ENCODE measurements at places on chromosomes 2 and 18.

- DNase-seq: no peak
- H3K27me3 ChIP-seq: peaks cover 21% of the 10 kb centered on the region
- no peak overlapping the region for H3K4me3 ChIP-seq
Observed at GRCh38 chr2:41878716-41879234, 169.0 kb upstream of the PKDCC start.

GRCh38 chr2:177612659-177613058 is 220.1 kb downstream of the AGPS start:
- no peaks in the 10 kb centered on the region for H3K4me1 ChIP-seq
- H3K36me3 ChIP-seq: peaks cover 6% of the 10 kb centered on the region
- DNase-seq: no peak

DNA sequence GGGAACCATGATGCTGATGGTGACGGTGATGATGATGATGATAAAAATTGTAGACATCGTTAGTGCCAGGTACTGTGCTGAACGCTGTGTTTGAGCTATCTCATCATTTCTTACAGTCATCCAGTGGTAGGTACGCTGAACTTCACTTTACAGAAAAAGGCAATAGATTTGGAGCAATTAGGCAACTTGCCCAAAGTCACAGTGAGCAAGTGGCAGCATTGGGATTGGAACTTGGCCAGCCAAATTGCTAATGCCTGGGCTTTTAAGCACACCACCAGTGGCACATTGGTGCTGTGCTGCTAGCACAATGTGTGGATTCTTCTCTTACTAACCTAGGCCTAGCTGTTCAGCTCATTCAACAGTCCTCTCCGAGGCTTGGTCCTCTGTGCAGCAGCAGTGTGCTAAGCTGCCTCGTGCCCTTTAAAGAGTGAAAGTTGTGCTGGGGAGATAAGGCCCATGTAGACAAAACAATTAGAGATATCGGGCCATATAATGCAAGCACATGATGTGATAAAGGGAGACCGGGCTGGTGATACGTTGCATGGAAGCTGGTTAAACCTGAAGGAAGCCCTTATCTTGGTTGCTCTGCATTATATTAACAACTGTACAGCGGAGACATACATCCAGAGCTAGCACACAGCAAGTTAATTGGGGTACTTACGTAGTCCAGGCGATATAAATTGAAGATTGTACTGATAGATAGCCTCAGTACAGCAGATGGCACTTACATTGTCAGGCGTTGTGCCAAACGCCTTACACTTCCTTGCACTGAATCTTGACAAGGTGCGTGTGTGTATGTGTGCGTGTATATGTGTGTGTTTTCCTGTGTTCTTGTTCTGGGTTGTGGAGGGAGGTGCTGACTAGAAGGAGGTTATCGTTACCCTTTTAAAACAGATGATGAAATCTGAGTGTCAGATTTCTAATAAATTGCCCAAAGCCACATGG is 28.4 kb downstream of the HK2 start:
- DNase-seq: no peak
- peak overlapping the region; percentile 12 for H3K27ac ChIP-seq
- peaks cover 3% of the 10 kb centered on the region for H3K36me3 ChIP-seq
- H3K4me1 ChIP-seq: peaks cover 35% of the 10 kb centered on the region
- no peaks in the 10 kb centered on the region for H3K27me3 ChIP-seq
- H3K4me3 ChIP-seq: no peak overlapping the region

- no peaks in the 10 kb centered on the region for H3K27me3 ChIP-seq
- H3K4me1 ChIP-seq: no peaks in the 10 kb centered on the region
- H3K27ac ChIP-seq: no peak overlapping the region
- H3K4me3 ChIP-seq: no peak overlapping the region
- DNase-seq: no peak
- no peaks in the 10 kb centered on the region for H3K36me3 ChIP-seq
Observed at GRCh38 chr18:73164430-73164829, 296.6 kb upstream of the NETO1 start.

GRCh38 chr2:23376972-23377371 is 8.0 kb upstream of the KLHL29 start:
- H3K4me1 ChIP-seq: peaks cover 12% of the 10 kb centered on the region
- no peak overlapping the region for H3K27ac ChIP-seq
- no peaks in the 10 kb centered on the region for H3K36me3 ChIP-seq
- no peak overlapping the region for H3K4me3 ChIP-seq
- DNase-seq: no peak

DNA sequence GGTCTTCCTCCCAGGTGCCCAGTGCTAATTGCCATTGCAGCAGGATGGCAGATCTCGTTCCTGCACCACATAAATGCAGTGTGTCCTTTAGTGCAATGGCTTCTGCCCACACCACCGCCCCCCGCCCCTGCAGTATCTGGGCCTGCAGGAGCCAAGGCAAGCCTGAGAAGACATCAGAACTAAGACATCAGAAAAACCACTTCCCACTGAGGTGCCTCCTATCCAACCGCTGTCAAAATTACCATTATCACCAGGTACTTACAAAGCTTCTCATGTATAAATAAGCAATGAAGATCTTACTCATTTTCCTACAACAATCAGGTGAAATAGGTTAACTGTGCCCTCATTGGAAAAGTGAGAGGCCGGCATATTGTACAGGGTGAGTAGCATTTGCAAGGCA is 228.8 kb downstream of the FBXO15 start:
- no peak for DNase-seq
- H3K36me3 ChIP-seq: no peaks in the 10 kb centered on the region
- no peaks in the 10 kb centered on the region for H3K27me3 ChIP-seq
- no peak overlapping the region for H3K27ac ChIP-seq
- H3K4me1 ChIP-seq: no peaks in the 10 kb centered on the region
- H3K4me3 ChIP-seq: no peak overlapping the region

DNA sequence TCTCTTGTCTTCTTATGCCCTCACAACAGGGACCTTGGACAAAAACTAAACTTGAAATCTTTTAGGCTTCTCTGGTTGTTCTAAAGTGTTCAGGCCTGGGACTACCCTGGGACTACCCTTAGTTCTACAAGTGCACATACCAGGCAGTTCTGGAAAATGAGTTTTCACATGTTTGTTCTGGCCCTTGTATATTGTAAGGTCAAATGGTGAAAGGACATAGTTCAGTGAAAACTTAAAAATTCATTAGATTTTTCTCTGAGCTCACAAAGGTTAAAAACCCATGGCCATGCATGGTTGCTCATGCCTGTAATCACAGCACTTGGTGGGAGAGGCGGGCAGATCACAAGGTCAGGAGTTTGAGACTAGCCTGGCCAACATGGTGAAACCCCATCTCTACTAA is 875.5 kb upstream of the FAM98A start:
- H3K36me3 ChIP-seq: no peaks in the 10 kb centered on the region
- H3K4me3 ChIP-seq: no peak overlapping the region
- H3K4me1 ChIP-seq: no peaks in the 10 kb centered on the region
- H3K27me3 ChIP-seq: no peaks in the 10 kb centered on the region
- no peak for DNase-seq
- no peak overlapping the region for H3K27ac ChIP-seq

DNA sequence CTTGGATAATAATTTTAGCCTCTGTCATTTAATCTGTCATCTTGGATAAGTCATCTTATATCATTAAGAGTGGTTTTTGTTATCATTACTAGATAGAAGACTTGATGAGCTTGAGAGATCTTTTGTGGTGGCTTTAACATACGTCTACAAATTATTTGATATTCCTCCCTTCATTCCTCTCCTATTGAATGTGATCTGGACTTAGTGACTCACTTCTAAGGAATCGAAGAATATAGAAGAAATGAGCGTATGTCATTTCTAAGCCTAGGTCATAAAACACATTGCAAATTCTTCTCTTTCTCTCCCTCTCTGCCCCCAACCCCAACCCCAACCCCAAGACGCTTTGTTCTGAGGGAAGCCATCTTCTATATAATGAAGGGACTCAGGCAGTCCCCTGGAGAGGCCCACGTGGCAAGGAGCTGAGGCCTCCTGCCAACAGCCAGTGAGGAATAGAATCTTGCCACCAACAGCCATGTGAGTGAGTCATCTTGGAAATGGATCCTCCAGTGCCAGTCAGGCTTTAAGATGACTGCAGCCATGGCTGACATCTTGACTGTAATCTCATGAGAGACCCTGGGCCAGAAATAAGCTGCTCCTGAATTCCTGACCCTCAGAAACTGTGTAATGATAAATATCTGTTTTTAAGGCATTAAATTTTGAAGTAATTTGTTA is 221.6 kb upstream of the SP5 start:
- DNase-seq: no peak
- H3K27me3 ChIP-seq: peaks cover 7% of the 10 kb centered on the region
- no peak overlapping the region for H3K4me3 ChIP-seq
- H3K36me3 ChIP-seq: no peaks in the 10 kb centered on the region
- no peak overlapping the region for H3K27ac ChIP-seq
- H3K4me1 ChIP-seq: no peaks in the 10 kb centered on the region

- no peaks in the 10 kb centered on the region for H3K4me1 ChIP-seq
- no peak for DNase-seq
- no peaks in the 10 kb centered on the region for H3K27me3 ChIP-seq
Observed at GRCh38 chr2:169933124-169933711, 106.0 kb downstream of the UBR3 start.

DNA sequence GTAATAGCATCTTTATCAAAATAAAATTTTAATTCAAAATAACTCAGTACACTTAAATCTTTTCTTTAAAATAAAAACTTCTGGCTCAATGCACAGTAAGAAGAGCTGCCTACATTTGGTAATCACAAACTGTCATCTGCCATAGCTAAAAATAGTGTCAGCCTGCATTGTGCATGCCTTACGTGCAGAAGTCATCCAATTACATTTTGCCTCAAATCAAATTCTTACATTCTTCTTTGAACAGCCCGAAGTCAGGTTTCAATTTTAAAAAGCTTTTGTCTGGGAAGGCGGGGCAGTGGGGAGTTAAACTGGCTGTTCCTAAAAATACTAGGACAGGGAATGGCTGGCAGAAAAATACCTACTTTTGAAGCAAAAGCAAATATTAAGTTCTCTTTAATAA is 51.1 kb downstream of the RTN4 start:
- H3K36me3 ChIP-seq: no peaks in the 10 kb centered on the region
- no peak overlapping the region for H3K4me3 ChIP-seq
- DNase-seq: no peak
- peaks cover 12% of the 10 kb centered on the region for H3K4me1 ChIP-seq
- H3K27ac ChIP-seq: no peak overlapping the region
- H3K27me3 ChIP-seq: no peaks in the 10 kb centered on the region

DNA sequence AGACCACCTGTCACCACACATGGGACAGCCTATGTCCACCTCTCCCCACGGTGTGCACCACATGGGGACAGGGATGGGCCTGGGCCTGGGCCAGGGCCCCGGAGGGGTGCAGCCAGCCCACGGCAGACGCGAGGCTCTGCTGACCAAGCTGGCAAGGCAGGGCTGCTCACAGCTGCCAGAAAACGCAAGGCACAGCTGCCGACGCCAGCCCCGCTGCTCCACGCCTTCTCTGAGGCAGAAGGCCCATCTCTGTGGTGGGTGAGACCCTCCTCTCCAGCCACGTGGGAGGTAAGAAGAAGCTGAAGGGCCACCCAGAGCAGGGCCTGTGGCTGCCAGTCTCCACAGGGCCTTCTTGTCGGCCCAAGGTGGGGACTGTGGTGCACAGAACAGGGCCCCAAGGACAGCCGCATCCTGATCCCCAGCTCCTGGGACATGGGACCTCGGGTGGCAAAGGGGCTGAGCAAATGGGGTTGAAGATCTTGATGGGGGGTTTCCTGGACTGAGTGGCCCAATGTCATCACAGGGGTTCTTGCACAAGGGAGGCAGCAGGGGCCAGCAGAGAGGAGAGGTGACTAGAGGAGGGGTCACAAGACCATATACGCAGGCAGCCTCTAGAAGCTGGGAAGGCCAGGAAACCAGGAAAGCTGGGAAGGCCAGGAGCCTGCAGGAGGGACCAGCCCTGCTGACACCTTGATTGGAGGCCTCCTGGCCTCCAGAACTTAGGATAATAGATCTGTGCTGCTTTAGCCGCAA is 72.3 kb downstream of the NDUFA10 start:
- no peak for DNase-seq
- H3K36me3 ChIP-seq: no peaks in the 10 kb centered on the region
- H3K4me1 ChIP-seq: no peaks in the 10 kb centered on the region
- no peak overlapping the region for H3K27ac ChIP-seq
- no peak overlapping the region for H3K4me3 ChIP-seq
- H3K27me3 ChIP-seq: no peaks in the 10 kb centered on the region

- H3K27ac ChIP-seq: peak overlapping the region; percentile 93
- H3K4me1 ChIP-seq: peaks cover 37% of the 10 kb centered on the region
- no peak for DNase-seq
- no peak overlapping the region for H3K4me3 ChIP-seq
Observed at GRCh38 chr2:156343940-156344301, 11.4 kb upstream of the NR4A2 start.

DNA sequence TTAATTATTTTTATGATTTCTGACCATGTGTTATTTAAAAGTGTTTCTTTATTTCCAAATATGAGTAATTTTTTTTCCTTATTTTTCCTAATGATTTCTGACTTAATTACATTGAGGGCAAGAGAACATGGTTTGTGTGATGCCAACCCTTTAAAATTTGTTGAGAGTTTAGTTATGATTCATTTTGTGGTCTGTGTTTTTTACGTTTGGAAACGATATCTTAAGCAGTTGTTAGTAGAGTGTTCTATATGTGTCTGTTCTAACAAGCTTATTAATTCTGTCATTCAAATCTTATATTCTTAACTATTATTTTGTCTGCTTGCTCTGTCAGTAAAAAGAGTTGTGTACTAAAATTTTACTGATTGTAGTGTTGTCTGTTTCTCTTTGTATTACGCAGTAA is 15.0 kb downstream of the NAB1 start:
- H3K4me1 ChIP-seq: peaks cover 19% of the 10 kb centered on the region
- H3K36me3 ChIP-seq: peaks cover 34% of the 10 kb centered on the region
- no peaks in the 10 kb centered on the region for H3K27me3 ChIP-seq
- DNase-seq: no peak
- H3K27ac ChIP-seq: no peak overlapping the region

DNA sequence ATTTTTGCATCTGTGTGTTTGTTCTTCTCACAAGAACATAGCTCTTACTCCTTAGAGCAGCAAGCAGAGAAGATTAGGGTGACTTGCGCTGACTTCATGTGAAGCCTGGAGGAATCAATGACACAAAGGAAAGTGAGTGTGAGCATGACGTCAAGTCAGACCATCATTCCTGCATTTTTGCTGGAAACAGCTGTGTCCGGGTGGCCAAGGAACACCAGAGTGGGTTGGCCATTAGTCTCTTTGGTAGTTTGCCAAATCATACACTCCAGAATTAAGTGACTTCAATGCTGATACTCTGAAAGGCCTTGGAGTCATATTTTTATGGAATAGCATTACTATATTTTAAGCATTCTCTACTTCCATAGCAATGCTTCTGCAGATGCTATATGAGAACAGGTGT is 597.2 kb downstream of the DCDC2C start:
- H3K36me3 ChIP-seq: no peaks in the 10 kb centered on the region
- H3K4me1 ChIP-seq: no peaks in the 10 kb centered on the region
- DNase-seq: no peak

- H3K27ac ChIP-seq: no peak overlapping the region
- no peaks in the 10 kb centered on the region for H3K27me3 ChIP-seq
- no peak overlapping the region for H3K4me3 ChIP-seq
Observed at GRCh38 chr2:183267148-183267827, 143.0 kb downstream of the NUP35 start.

- H3K27ac ChIP-seq: no peak overlapping the region
- H3K27me3 ChIP-seq: peaks cover 4% of the 10 kb centered on the region
- no peak overlapping the region for H3K4me3 ChIP-seq
- DNase-seq: no peak
- no peaks in the 10 kb centered on the region for H3K36me3 ChIP-seq
- no peaks in the 10 kb centered on the region for H3K4me1 ChIP-seq
Observed at GRCh38 chr2:235521844-235522243, 28.0 kb downstream of the AGAP1 start.

GRCh38 chr2:227466887-227467600 is 4.9 kb upstream of the AGFG1 start:
- DNase-seq: no peak
- H3K27ac ChIP-seq: no peak overlapping the region
- no peak overlapping the region for H3K4me3 ChIP-seq
- H3K27me3 ChIP-seq: no peaks in the 10 kb centered on the region
